ENCODE measurements at places on chromosomes 4 and X.

DNA sequence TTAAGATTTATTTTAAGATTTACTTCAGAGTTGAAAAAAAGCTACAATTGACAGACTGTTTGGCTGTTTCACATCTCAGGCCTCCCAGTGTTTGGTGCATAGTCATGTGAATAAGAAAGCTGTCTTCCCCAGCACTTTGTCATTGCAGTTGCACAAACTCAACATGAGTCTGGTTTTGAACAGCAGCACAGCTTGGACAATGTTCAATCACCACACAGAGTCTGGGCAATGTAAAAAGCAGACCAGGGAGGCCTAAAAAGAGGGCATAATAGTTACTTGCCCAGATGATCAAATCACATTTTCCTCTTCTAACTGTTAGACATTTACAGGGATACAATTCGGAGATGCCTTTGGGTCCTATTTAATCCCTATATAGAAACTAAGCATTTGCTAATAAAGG lies 1055.0 kb downstream of the RPA4 start:
- no peak for DNase-seq

DNA sequence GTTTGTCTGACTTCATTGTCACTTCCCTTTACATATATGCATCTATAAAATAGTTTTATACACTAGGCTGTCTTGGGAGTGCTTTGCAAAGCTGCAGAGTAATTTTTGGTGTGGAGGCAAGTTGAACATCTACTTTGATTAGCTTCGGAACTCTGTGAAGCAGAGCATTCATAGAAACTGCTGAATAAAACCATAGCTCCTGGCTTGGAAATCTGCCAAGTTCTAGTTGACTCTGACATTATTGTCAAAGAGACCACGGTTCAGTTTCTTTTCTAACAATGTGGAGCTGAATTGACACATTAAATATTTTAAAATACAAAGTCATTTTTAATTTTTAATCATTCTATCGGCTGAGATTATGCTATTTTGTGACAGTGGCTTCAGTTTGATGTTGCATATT lies 335.0 kb downstream of the BMPR1B start:
- DNase-seq: no peak

DNA sequence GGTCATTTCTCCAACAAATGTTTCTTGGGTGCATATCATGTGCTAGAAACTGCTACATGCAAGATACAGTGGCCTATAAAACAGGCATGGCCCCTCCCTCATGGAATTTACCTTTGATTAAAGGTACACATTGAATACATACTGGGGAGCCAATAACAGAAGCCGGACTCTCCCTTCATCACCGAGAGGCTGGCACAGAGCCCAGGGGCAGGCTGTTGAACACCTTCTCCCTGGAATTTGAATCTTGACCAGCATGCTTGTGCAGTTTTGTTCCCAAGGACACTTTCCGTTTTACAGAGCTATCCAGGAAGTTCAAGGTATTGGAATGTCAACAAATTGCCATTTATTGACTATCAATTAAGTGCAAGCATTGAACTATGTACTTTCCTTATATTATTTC lies 33.2 kb downstream of the PPARGC1A start:
- DNase-seq: no peak

DNA sequence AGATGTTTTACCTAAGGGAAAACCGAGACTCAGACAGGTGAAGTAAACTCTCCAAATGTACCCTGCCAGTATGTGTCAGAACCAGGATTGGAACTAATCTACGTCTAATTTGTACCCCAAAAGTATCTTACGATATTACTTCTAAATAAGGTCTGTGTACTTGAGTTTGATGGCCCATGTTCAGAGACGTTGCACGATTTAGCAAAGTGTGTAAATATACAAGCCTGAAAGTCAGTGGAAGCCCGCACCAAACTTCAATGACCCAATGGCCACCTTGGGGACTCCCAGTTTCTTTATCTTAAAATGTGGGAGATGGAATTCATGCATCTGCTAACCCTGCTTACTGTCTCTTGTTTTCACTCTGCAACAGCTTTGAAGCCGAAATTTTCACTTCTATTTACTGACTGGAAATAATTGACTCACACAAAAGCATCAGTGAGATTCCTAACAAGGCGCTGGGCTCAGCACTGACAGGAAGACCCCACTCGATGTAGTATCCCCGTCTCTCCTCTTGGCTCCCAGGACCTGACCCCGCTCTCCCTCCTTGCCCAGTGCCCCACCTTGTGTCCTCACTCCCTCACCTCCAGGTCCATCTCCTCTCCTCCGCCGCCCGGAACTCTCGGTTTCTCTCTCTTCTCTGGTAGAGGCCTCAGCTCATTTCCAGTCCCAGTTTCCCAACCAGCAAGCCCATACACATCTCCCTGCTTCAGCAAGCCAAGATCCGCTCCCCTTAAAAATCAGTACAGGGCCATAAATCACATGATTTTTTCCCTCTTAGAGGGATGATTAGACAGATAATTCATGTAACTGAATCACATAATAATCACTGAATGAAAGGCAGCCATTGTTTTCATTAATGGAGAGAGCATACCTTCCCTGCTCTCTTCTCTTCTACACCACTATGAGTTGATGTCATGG lies 42.8 kb downstream of the ENPP6 start:
- DNase-seq: no peak

- no peak for DNase-seq
Observed at GRCh38 chr4:13322681-13323101, 161.4 kb downstream of the RAB28 start.

DNA sequence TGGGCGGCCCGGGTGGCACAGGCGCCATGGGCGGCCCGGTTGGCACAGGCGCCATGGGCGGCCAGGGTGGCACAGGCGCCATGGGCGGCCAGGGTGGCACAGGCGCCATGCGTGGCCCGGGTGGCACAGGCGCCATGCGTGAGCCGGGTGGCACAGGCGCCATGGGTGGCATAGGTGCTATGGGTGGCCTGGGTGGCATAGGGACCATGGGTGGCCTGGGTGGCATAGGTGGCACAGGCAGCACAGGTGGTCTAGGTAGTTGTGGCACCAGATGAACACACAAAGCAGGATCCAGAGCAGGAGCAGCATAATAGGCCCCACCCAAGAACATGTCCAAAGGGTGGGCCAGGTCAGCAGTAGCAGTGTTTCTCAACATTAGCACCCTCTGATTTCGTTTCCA lies 4.3 kb downstream of the ESX1 start:
- DNase-seq: no peak

DNA sequence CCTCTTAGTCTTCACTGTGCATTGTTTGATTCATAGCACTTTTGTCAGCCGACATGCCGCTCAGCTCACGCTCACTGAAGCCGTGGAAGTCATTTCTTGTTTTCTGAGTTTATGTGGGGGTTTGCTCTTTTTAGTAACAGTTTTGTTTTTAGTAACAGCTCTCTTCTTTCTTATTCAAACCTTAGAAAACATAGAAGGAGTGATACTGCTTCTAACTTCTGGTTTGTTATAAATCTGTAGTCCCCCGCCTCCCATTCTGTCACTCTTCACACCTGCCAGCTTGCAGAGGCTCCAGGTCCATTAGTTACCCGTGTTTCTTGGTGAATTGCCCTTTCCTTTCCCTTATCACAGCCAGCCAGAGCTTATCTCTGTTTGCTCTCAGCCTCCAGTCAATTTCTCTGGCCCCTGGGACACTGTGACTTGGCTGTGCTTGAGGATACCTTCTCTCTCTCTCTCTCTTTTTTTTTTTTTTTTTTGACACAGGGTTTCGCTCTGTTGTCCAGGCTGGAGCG lies 50.5 kb downstream of the GRK4 start:
- peak; percentile 41 for DNase-seq

GRCh38 chrX:106612393-106612763 lies 600 bp downstream of the RADX start:
- DNase-seq: no peak

DNA sequence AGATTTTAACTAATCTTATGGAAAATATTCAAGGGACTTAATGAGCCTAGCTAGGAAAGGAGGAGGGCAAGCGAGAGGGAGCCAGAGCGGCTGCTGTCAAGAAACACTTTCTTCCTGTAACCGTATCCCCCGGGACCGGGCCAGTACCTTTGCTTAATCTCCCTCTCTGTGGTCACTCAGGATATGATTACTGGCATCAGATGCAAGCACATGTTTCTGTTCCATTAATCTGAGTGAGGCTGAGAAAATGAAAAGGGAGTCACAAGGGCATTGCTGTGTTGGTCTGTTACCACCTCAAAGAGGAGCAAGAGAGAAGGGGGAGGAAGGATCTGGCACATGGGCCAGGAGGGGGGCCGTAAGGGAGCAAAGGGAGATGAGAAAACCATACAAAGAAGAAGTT lies 356.7 kb upstream of the GATB start:
- DNase-seq: no peak

DNA sequence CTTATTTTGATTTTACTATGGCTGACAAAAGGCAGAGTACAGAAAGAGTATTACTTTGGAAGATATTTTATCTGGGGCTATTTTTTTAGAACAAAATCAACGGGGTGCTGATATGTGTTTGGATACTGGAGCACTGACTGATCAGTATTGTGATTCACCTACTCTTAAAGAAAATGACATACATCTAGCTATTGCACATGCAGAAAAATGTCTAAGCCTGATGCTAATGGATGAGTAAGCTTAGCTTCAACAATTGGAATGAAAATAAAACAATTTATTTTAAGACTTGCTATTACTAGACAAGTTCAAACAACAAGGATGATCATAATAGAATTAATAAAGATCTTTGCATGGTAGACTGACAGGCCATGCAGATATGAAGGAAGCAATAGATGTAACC lies 262.0 kb downstream of the PPP1R2C start:
- DNase-seq: no peak

GRCh38 chr4:15231265-15232091 lies 196.4 kb upstream of the C1QTNF7 start:
- DNase-seq: peak; percentile 27

DNA sequence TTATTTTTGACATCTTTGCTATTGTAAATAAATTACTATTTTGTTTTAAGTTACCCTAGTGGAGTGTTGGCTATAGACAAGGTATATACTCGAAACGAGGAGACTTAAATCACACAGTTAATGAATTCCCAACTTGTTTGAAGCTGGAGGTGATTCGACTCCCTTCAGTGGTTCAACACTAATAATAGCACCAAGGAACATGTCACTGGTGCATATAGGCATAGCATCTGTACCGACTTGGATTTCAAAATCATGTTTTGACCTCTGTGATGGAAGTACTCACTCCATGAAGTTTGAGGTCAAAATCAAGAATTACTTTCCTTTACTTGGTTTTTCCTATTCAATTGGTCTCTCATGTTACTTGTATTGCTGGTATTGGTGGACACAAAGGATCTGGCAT lies 66.5 kb downstream of the ZFX start:
- DNase-seq: no peak

GRCh38 chr4:53962516-53963225 lies 101.7 kb downstream of the CHIC2 start:
- no peak for DNase-seq

- no peak for DNase-seq
Observed at GRCh38 chrX:41317477-41318208, 16.3 kb upstream of the DDX3X start.

DNA sequence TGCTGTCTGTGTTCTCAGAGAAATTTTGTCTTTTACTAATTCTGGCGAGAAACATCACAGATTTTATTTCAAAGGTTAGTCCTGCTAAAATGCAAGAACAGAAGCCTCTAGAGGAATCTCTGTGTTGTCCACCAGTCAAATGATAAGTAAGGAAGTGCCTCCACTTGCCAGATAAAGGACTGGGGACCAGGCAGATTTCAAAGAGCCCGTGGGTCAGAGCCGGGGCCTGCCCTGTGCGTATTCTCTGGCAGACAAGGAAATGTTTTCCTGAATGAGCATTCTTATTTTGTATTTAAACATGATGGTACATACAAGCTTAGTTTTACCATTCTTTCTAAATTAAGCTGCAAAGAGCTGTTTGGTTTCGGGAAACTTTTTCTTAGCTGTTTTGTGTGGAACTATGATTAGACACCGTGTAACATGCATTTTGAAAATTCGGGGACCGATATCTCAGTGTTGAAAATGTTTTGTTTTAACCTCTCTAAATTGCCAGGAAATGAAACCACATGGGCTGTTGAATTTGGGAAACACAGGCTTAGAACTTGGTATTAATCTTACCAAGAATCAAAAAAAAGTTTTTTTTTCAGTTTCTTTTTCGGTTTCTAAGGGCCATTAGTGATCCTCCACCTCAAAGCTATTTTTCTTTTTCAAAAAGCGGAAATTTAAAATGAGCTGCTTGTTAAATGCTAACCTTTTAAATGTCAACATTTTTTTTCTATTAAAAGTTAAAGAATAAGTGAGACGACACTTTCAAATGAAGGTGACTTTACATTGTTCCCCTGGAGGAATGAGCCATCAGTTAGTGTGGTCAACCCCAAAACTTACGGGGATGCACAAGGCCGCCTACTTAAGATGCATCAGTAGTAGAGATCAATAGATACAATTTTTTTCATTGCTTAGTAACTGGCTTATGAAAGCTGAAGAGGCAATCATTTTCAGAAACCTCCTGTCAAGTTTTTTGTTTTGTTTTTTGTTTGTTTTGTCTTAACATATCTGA lies 89.6 kb upstream of the MTM1 start:
- no peak for DNase-seq

GRCh38 chr4:90171491-90171890 lies 44.3 kb downstream of the CCSER1 start:
- no peak for DNase-seq

DNA sequence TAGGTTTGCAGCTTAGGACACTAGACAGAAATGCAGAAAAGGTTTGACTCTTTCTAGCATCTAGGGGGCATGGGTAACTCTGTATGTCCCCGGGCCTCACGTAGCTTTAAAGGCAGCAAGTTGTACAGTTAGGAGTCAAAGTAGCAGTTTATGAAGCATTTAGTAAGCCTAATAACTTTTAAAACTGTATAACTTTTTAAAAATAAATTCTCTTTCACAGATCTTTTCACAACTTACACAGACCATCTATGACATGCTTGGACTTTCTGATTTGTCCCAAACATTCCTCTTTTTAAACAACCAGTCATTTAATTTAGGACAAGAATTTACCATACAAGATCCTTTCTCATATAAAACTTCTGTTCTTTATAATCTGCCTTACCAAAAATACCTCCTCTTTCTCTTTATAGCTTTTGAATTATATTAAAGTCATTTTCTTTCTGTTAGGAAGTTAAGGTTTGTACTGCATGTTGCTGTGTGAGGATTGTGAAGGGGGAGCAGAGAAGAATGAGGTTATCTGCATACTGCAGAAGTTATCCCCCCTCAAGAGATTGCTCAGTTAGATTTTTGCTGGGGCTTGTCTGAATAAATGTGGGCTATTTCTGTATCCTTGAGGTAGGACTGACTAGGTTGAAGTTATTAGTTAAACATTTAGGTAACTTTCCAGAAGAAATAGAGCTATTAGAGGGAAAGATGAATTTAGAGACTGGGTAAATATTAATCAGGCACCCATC lies 94.3 kb downstream of the CPE start:
- DNase-seq: no peak

DNA sequence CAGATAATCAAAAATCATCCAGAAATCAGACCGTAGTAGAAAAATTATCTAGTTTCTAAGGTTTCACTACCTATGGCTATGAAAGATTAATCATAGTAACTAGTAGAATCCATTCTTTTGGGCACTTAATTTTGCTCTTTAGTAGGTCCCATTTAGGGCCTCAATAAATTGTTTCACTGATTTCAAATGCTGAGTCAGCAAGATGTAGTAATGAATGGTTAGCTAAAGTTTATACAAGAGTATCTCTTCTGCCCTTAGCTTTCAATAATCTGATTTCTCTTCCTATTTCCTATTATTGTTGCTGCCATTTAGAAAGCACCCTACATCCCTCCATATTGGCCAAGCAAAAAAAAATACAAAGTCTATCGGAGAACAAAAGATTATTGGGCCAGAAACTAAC lies 283.2 kb upstream of the PCDH10 start:
- no peak for DNase-seq

All from GM12891 (cell line).